Thyroid gland (tissue), 4 donors: ENCODE measurements at places on chromosomes 3 and 15.
A peak's percentile ranks its signal among the peaks of the same experiment; 100 is the strongest.

GRCh38 chr15:25655207-25655948 is 207.7 kb downstream of the ATP10A start:
- H3K4me1 ChIP-seq = no peaks in the 10 kb centered on the region
- H3K27me3 ChIP-seq = no peaks in the 10 kb centered on the region
- H3K27ac ChIP-seq = no peak overlapping the region
- no peaks in the 10 kb centered on the region for H3K36me3 ChIP-seq
- H3K4me3 ChIP-seq = no peak overlapping the region

- no peaks in the 10 kb centered on the region for H3K4me1 ChIP-seq
- DNase-seq = peak; percentile 37
- no peaks in the 10 kb centered on the region for H3K27me3 ChIP-seq
- no peaks in the 10 kb centered on the region for H3K36me3 ChIP-seq
- H3K4me3 ChIP-seq = no peak overlapping the region
- H3K27ac ChIP-seq = no peak overlapping the region
These were observed 22.6 kb upstream of the RBP1 start for GRCh38 chr3:139561959-139562676.

- DNase-seq = no peak
- H3K36me3 ChIP-seq = no peaks in the 10 kb centered on the region
- peaks cover 29% of the 10 kb centered on the region for H3K4me1 ChIP-seq
These were observed 457.8 kb downstream of the FOXP1 start for GRCh38 chr3:71125738-71126137.

DNA sequence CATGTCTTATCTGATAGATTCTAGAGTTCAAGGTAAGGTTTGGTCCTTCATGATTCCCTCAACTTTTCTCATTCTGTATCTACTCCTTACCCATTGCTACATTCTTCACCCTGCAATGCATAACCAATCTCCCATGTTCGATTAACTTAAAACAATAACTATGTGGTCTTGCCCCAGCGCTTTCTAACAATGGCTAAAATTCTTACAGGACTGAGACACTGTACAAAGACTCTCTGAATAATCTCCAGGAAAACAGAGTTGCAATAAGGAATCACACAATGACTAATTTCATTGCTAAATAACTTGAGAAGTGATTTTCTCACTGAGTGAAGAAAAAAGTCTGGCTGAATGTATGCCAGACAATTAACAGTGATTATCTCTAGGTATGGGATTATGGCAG is 69.6 kb upstream of the FAM174B start:
- no peak for DNase-seq
- H3K4me1 ChIP-seq = no peaks in the 10 kb centered on the region
- H3K27me3 ChIP-seq = no peaks in the 10 kb centered on the region
- H3K36me3 ChIP-seq = no peaks in the 10 kb centered on the region

DNA sequence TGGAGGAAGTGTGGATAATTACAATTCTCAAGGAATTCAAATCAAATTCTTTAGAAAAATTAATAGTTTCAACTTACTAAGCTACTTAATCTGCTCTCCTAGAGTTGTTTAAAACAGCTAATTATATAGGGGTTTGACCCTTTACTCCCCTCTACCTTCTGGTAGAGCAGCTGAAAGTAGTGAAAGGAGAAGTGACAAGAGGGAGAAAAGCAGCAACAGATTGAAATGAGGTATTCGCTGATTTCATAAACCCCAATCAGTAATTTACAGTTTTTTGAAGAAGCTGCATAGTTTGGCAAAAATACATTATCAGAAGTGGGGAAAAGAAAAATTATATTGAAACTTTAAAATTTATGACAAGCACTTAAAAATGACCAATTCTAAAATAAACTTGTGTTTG is 52.8 kb downstream of the ZMAT3 start:
- no peaks in the 10 kb centered on the region for H3K4me1 ChIP-seq
- H3K36me3 ChIP-seq = no peaks in the 10 kb centered on the region
- no peak overlapping the region for H3K27ac ChIP-seq
- no peaks in the 10 kb centered on the region for H3K27me3 ChIP-seq
- no peak for DNase-seq

GRCh38 chr3:97699889-97700288 is 64.7 kb upstream of the ARL6 start:
- H3K4me3 ChIP-seq = no peak overlapping the region
- DNase-seq = no peak
- H3K27ac ChIP-seq = no peak overlapping the region
- no peaks in the 10 kb centered on the region for H3K27me3 ChIP-seq

DNA sequence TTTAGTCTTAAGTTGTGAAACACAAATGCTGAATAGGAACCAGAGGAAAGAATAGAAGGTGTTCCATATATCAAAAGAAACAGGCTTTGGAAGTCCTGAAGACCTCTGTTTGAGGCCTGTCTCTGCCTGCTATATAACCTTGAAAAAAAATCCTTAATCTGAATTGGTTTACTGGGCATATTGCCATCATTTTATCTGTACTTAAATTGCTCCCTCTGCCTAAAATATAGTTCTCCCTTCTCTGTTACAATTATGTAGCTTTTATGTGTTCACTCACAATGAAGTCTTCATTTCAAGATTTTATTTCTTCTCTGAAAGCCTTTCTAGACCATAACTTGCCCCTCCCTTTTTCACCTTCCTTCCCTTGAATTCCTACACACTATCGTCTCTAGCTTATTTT is 21.2 kb downstream of the ARL13B start:
- H3K4me1 ChIP-seq = no peaks in the 10 kb centered on the region
- no peak for DNase-seq
- no peak overlapping the region for H3K27ac ChIP-seq
- no peaks in the 10 kb centered on the region for H3K36me3 ChIP-seq
- H3K4me3 ChIP-seq = no peak overlapping the region
- H3K27me3 ChIP-seq = no peaks in the 10 kb centered on the region

DNA sequence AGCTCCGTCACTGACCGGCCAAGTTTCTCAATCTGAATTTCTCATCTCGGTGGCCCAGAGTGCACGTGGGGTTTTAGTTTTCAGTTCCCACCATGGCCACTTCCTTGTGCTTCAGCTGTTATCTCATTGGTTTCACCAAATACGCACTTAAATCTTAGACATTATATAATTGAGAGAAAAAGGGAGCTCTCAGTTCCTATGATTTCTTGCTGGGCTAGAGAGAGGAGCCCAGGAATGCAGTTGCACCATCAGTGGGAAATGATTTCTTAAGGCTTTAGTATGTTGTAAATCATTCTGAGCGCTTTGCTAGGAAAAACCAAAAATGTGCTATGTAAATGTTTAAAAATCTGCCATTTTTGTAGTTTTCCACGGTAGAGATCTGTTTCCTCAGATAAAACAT is 53.2 kb downstream of the OXNAD1 start:
- no peaks in the 10 kb centered on the region for H3K27me3 ChIP-seq
- no peaks in the 10 kb centered on the region for H3K36me3 ChIP-seq
- no peak overlapping the region for H3K27ac ChIP-seq
- no peak overlapping the region for H3K4me3 ChIP-seq
- no peak for DNase-seq

GRCh38 chr3:2372306-2372705 is 273.6 kb downstream of the CNTN4 start:
- no peaks in the 10 kb centered on the region for H3K36me3 ChIP-seq
- no peaks in the 10 kb centered on the region for H3K4me1 ChIP-seq
- no peak overlapping the region for H3K27ac ChIP-seq

GRCh38 chr15:49675041-49675440 is 54.2 kb downstream of the DTWD1 start:
- DNase-seq = no peak
- no peak overlapping the region for H3K27ac ChIP-seq
- no peak overlapping the region for H3K4me3 ChIP-seq
- H3K36me3 ChIP-seq = no peaks in the 10 kb centered on the region
- H3K27me3 ChIP-seq = no peaks in the 10 kb centered on the region

GRCh38 chr15:86382341-86382740 is 302.7 kb downstream of the AGBL1 start:
- no peaks in the 10 kb centered on the region for H3K27me3 ChIP-seq
- no peaks in the 10 kb centered on the region for H3K4me1 ChIP-seq
- DNase-seq = no peak
- no peaks in the 10 kb centered on the region for H3K36me3 ChIP-seq
- H3K27ac ChIP-seq = no peak overlapping the region

DNA sequence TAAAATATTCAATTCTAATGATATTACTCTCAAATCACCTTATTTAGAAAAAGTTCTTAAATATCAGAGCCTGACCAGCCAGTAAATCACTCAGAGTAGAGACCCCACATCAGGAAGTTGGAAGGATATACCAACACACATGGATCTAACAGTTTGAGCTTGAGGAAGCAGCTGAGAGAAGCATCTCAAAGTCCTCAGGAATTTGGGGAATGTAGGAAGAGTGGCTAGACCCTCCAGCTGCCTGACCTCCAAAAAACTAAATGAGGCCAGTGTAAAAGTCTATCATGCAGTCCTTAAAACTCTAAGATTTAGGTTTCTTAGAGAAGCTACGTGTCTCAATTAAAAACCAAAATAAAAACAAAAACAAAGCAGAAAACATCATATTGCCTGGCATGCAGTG is 55.4 kb downstream of the SETD2 start:
- peaks cover 19% of the 10 kb centered on the region for H3K36me3 ChIP-seq
- H3K4me1 ChIP-seq = peaks cover 5% of the 10 kb centered on the region
- H3K27me3 ChIP-seq = no peaks in the 10 kb centered on the region
- no peak for DNase-seq

GRCh38 chr3:157572559-157573270 is 69.5 kb upstream of the VEPH1 start:
- no peaks in the 10 kb centered on the region for H3K36me3 ChIP-seq
- H3K27ac ChIP-seq = no peak overlapping the region
- DNase-seq = peak; percentile 32
- H3K4me1 ChIP-seq = no peaks in the 10 kb centered on the region

DNA sequence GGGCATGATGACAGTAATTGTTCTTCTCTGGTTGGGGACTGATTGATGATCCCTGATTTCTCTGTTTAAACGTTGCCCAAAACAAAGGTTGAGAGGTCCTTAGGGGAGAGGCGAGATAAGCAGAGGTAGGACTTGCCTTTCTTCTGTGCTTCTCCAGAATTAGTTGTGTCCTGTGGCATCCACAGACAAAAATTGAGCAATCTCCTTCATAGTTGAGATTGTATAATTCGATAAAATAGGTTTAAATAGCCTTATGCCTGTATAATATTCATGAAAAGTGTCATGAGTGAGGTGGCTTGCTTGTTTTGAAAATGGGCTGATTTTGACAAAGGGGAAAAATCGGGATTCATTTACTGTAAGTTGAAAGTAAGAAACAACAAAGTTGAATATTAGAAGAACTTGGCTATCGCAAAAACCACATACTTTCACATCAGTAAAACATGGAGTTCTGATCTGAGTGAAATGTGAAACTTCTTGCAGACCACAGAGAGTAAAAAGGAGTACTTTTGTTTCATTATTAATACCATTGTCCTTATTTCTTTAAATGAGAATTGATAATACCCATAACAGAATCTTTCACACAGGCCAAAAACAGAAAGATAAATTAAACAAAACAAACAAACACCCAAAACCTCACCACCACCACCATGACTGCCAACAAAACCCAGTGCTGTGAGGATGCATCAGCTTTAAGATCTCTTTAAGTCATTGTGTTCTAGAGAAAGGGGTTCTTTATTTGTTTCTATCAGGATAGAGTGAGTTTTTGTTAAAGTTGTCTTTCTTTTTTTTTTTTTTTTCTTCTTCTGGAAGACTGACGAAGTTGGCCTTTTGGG is 155.7 kb downstream of the LPP start:
- no peaks in the 10 kb centered on the region for H3K27me3 ChIP-seq
- H3K27ac ChIP-seq = no peak overlapping the region
- no peak for DNase-seq
- no peaks in the 10 kb centered on the region for H3K36me3 ChIP-seq

DNA sequence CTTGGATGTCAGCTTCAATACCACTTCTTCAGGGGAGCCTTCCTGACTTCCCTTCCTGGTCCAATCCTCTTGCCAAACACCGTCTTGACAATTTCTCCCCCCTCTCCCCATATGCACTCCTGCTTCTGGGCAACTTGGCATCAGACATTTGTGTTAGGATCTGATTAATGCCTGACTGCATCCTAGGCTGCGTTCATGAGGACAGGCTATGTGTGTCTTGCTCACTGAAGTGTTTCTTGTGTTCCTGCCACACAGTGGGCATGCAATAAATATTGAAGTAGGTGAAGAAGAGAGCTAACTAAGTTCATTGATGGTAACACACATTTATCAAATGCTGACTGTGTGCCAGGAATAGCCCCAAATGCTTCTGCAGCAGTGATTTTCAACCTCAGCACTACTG is 36.4 kb upstream of the WNT5A start:
- H3K27ac ChIP-seq = no peak overlapping the region
- H3K4me3 ChIP-seq = no peak overlapping the region
- DNase-seq = peak; percentile 38
- H3K36me3 ChIP-seq = no peaks in the 10 kb centered on the region

DNA sequence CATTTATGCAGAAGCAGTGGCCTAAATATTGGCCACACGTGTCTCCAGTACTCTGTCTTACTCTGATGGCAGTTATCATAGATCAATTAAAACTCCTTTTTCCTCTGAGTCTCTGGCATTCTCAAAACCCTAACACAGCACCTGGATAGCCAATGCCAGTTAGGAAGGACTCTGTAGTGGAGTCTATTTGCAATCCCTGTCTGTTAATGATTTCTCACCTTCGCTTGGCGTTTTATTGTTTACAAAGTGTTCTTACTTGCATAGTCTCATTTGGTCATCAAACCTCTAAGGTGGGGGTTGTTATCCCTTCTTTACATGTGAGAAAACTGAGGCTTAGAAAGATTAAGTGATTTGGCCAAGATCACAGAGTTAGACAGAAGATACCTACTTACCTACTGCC is 258.8 kb downstream of the IL5RA start:
- H3K4me3 ChIP-seq = no peak overlapping the region
- no peaks in the 10 kb centered on the region for H3K36me3 ChIP-seq
- no peak for DNase-seq
- H3K27ac ChIP-seq = no peak overlapping the region
- no peaks in the 10 kb centered on the region for H3K4me1 ChIP-seq

DNA sequence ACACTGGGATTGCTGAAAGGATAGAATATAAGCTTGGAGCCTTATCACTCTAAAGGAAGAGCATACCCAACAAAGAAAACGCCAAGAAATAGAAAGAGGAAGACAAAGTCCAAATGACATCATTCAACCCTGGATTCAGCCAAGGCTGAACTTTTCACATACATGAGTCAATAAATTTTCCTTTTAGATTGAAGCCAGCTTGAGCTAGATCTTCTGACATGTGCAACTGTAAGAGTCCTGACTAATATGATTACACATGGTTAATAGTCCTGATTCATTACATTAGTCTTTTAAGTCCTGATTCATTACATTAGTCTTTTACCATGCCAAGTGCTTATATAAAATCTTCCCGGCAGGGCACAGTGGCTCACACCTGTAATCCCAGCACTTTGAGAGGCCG is 13.6 kb upstream of the DENND6A start:
- no peak overlapping the region for H3K27ac ChIP-seq
- peaks cover 6% of the 10 kb centered on the region for H3K4me1 ChIP-seq

GRCh38 chr3:65677486-65678010 is 361.2 kb downstream of the MAGI1 start:
- no peak overlapping the region for H3K4me3 ChIP-seq
- no peak overlapping the region for H3K27ac ChIP-seq
- no peaks in the 10 kb centered on the region for H3K36me3 ChIP-seq
- no peaks in the 10 kb centered on the region for H3K27me3 ChIP-seq
- DNase-seq = no peak

GRCh38 chr15:32667321-32667720 is 25.8 kb downstream of the SCG5 start:
- H3K4me1 ChIP-seq = no peaks in the 10 kb centered on the region
- H3K36me3 ChIP-seq = no peaks in the 10 kb centered on the region
- DNase-seq = no peak
- no peak overlapping the region for H3K4me3 ChIP-seq
